ENCODE measurements at places on chromosomes 11 and 22. TPM values are rescaled to one million over a fixed set of nuclear protein-coding genes. Genes with fewer than 3 reads are reported as not detected.

- DNase-seq = no peak
Observed at GRCh38 chr11:11521306-11522002, 100.4 kb downstream of the GALNT18 start.

GRCh38 chr22:41713004-41713403 is 13.7 kb downstream of the MEI1 start:
- DNase-seq = no peak

DNA sequence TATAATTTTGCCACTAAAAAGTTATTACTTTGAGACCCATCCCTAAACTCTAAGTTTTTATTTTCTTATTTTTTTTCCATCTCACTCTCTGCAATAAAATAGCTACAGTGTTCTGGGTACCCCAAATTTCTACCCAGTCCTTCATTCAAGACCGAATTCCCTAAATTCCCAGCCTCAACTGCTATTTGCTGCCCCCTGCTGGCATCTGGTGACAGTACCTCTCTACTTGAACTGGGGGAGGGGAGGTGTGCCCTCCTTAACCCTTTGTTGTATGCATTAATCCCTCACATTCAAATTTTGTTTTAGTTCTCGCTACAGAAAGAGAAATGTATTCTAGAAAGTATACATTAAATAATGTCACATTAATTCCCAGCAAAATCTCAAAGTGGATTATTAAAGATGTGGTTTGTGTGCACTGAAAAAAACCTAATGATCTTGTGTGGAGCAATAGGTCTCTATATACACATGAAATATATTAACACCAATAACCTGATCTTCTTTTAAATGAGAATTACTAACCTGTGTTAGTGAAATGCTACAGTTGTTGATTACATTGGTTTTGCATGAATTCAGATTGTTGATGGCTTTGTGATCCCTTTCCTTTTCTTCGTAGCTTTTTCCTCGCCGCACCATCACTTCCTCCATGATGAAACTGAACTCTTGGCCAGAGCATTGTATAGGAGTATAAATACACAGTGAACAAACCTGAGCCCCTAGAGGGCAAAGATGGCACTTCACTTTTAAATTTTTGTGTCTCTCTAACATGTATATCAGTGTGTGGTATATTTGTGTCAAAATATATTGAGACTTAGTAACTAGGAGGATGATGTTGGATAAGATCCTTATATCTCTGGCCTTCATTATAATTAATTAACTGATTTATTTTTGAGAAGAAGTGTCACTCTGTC is 590.0 kb downstream of the METTL15 start:
- DNase-seq = peak; percentile 23

GRCh38 chr22:32712644-32713355 is 88.7 kb upstream of the TIMP3 start:
- DNase-seq = no peak

DNA sequence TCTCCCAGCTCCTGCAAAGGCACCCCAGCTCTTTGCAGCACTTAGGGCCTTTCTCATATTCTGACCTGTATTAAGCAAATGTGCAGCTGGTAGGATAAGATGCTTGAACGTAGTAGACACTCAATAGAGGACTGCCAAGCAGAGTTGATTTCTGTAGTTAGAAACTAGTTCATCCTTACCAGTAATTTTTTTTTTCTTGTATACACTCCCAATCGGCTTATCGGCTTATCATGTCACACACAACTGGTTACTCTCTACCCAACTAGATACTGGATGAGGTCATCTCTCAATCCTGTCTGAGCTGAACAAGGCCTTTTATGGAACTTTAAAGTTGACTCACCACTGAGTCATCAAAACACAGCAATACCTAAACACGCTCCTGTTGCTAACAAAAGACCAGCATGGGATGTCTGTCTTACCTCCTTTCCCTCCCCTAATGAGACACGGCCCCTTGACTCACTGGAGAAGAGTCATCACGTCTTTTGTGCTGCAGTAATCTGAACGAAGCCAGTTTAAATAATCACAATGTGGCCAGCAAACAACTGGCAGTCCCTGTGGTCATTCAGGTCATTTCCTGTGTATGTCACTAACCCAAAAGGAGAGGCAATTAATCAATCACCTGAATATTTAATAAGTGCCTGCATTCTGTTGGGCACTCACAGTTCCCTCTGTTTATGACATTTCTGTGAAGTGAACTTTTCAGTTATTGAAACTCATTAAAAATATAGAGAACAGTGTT is 7.5 kb upstream of the WEE1 start:
- peak; percentile 45 for DNase-seq

DNA sequence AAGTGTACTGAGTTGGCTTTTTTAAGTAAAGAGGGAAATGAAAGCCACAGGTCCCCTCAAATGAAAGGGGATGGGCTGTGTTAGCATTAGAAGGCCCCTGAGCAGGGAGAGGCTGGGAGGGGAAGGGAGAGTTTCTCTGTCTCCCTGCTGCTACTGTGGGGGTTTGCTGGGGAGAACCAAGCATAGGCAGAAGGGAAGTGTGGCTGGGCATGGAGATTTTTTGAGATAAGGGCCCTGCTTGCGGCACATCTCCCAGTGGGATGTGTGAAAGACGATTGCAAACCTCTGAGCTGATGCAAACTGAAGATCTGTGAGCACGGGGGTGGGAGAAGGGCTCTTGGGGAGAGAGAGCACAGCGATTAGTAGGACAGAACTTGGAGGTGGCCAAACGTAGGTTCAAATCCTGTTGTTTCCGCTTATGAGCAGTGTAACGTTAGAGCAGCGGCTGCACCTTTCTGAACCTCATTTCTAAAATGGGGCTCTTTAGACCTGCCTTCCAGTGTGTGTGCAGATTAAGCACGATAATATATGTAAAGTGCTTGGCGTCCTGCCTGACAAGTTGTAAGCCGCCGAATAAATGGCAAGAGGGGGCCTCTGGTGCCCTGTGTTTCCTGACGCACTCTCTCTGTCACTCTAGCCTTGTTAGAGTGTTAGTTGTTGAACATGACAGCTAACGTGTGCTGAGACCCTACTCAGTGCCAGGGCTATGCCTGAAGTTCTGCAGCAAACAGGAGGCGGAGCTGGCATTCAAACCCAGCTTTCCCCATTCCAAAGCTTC is 122.3 kb downstream of the GRIK4 start:
- no peak for DNase-seq

DNA sequence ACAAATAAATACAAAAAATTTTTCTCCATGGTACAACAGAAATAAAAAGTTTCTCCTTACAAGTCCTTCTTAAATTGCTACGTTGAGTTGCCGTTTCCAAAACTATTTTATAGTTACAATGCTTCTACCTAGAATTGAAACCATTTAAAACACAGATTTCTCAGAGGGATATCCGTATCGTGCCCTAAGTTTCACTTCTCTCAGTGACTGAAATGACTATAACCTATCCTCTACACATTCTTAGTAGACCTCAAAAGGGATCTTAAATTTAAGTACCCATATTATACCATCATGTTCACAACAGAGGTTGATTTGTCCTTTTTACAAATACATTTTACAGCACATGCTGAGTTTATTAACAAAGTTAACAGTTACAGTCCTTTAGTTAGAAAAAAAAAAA is 44.1 kb downstream of the USP28 start:
- DNase-seq = no peak

DNA sequence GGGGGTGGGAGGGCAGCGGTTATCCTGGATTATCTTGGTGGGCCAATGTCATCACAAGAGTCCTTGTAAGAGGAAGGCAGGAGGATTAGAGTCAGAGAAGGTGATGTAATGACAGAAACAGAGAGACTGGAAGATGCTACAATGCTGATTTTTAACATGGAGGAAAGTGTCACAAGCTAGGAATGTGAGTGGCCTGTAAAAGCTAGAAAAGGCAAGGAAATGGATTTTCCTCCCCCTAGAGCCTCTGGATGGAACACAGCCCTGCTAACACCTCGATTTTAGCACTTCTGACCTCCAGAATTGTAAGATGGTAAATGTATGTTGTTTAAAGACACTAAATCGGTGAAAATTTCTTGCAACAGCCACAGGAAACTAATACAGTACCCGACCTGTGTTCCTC is 109.3 kb downstream of the MN1 start:
- DNase-seq = no peak

CECR2 gene
- polyA plus RNA-seq = 2.6 TPM

Measured in pancreas (tissue), 10 donors.